LNCaP clone FGC (cell line): ENCODE measurements at places on chromosomes 3 and 15.

DNA sequence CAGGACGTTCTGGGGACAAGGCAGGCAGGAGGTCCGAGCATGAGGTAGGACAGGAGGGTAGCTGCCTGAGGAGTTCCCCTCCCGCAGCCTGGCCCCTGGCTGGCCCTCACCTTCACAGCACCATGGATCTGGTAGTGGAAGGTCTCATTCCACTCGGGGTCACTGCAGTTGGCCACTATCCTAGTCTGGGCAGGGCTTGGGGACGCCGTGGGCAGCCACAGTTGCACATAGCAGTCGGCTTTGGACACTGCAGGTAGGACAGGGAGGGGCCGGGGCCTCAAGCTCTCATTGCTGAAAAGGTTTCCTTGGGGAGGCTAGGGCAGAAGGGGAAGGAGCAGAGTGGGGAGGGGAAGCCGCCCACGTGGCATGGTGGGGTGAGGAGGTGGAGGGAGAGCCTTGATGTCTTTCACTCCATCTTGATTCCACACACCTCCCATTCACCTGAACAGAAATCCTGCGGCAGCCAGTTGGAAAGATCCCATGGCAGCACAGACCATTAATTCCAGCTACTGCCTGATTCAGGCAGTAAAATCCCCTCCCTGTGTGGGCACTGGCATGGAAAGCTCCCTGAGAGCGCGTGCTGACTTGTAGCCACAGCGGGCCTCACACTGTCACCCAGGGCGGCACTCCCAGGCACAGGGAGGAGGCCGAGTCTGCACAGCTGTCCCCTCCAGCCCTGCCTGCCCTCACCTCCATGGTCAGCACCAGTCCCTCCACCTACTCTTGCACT lies 2.1 kb downstream of the PLA2G4F start:
- no peak for DNase-seq

- no peak for DNase-seq
Measured at GRCh38 chr3:54053211-54053610, 69.1 kb upstream of the CACNA2D3 start.

DNA sequence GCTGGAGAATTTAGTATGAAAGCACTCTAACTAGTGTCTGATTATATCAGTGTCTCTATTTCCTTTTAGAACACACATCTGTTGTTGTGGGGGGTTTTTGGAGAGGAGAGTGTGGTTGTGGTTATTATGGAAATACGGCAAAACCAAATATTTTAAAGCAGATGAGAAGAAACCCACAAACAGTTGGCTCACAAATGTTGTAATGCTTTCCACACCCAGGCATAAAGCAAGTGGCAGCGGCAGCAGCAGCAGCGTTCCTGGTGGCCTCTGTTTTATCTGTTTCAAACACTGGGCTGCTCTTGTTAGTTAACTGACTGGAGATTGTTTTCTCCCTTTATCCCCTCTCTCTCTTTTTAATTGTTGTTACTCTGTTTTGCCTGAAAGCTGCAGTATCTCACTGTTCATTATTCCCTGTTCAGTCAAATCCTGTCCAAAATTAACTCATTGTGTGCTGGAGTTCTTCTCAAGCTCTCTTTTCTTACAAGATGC lies 1045.5 kb upstream of the NR2F2 start:
- DNase-seq, result no peak

DNA sequence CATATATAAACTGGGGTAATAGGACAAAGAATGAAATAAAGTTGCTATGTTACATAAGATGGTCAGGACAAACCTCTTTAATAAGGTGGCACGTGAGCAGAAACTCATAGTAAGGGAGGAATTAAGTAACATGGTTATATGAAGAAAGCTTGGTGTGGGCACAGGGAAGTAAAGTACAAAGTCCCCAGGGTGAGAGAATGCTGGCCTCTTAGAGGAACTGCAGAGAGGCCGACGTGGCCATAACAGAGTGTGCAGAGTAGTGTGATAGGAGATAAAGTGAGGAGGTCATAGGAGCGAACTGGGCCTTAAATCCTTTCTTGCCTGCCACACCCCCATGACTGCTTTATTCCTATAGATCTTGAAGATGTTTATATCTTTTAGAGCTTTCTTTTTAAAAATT lies 17.4 kb upstream of the RBMS3 start:
- DNase-seq, result no peak

DNA sequence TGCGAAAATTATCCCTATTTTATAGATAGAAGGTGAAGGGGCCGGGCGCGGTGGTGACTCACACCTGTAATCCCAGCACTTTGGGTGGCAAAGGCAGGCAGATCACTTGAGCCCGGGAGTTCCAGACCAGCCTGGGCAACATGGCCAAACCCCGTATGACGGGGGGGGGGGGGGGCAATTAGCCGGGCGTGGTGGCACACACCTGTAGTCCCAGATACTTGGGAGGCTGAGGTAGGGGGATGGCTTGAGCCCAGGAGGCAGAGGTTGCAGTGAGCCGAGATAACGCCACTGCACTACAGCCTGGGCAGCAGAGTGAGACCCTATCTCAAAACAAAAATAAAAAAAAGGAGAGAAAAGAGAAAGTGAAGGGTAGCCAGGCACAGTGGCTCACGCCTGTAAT lies 1.4 kb downstream of the AAGAB start:
- no peak for DNase-seq
